Lower lobe of right lung (tissue), 2 donors: ENCODE measurements at places on chromosomes 4 and X. TPM values are rescaled to one million over a fixed set of nuclear protein-coding genes. Genes with fewer than 3 reads are reported as not detected.

- no peaks in the 10 kb centered on the region for H3K27me3 ChIP-seq
- H3K4me1 ChIP-seq = no peaks in the 10 kb centered on the region
- DNase-seq = no peak
- no peak overlapping the region for H3K27ac ChIP-seq
- no peak overlapping the region for H3K4me3 ChIP-seq
Observed at GRCh38 chr4:38135201-38135600, 175.0 kb downstream of the PTTG2 start.

Gene TEX13D
- total RNA-seq = not detected

DNA sequence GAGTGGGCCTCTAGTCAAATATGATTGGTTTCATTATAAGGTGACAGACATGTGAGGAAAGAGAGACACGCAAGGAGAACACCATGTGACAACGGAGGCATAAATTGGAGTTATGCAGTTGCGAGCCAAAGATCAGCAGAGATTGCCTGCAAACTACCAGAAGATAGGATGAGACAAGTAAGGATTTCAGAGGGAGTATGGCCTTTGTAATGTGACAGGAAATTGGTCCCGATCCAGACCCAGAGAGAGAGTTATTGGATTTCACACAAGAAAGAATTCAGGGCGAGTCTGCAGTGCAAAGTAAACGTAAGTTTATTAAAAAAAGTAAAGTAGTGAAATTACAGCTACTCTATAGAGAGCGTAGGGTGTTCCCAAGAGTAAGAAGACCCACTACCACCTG lies 35.7 kb upstream of the NDST4 start:
- H3K36me3 ChIP-seq = no peaks in the 10 kb centered on the region
- H3K27me3 ChIP-seq = no peaks in the 10 kb centered on the region
- H3K4me3 ChIP-seq = no peak overlapping the region
- no peak for DNase-seq
- H3K27ac ChIP-seq = no peak overlapping the region
- no peaks in the 10 kb centered on the region for H3K4me1 ChIP-seq

DNA sequence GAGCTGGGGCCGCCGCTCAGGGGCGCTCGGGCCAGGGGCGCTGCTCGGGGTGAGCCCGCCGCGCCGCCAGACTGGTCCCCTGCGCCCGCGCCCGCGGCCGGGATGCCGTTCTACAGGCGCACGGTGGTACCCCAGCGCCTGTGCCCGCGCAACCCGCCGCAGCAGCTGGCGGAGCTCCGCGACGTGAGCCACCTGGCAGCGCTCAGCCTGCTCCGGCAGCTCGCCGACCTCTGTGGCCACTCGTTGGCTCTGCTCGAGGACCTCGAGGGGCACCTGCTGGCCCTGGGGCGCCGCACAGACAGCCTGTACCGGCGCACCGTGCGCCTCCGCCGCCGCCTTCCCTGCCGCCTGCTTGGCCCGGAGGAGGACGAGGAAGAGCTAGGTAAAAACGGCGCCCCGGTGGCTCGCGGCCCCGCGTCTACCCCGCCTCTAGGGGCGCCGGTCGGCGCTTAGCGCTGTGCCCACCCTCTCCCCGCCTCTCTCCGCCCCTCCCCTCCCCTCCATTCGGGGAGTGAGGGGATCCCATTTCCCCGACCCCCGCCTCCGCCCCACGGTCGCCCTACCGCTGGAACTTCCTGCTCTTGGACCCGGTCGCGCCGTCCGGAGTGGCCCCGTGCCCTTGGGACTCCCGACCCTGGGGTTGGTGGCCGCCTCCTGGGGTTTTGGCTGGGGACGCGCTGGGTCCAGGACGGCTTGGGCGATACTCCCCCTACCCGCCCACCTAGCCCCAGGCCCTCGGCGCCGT lies 513 bp downstream of the NHSL2 start:
- H3K36me3 ChIP-seq = no peaks in the 10 kb centered on the region
- no peak for DNase-seq
- no peak overlapping the region for H3K27ac ChIP-seq
- no peaks in the 10 kb centered on the region for H3K4me1 ChIP-seq
- peak overlapping the region; percentile 46 for H3K4me3 ChIP-seq
- peaks cover 10% of the 10 kb centered on the region for H3K27me3 ChIP-seq
